ENCODE measurements at places on chromosomes 3 and 15. TPM values are rescaled to one million over a fixed set of nuclear protein-coding genes. Genes with fewer than 3 reads are reported as not detected.

The SLC28A1 gene
- total RNA-seq = not detected

The CIDEC gene
- 0.15 TPM for total RNA-seq

The LYZL4 gene
- not detected for total RNA-seq

The ALDH1A2 gene
- total RNA-seq = 0.84 TPM

The TNIK gene
- total RNA-seq = 4.0 TPM

Data from bronchus fibroblast of lung (primary cell).